ENCODE measurements at places on chromosomes 1 and 21. TPM values are rescaled to one million over a fixed set of nuclear protein-coding genes. Genes with fewer than 3 reads are reported as not detected.

The YIPF1 gene
- 17.5 TPM for total RNA-seq

The SIKE1 gene
- total RNA-seq = 26.9 TPM

The ZNF678 gene
- total RNA-seq = 2.7 TPM

DNA sequence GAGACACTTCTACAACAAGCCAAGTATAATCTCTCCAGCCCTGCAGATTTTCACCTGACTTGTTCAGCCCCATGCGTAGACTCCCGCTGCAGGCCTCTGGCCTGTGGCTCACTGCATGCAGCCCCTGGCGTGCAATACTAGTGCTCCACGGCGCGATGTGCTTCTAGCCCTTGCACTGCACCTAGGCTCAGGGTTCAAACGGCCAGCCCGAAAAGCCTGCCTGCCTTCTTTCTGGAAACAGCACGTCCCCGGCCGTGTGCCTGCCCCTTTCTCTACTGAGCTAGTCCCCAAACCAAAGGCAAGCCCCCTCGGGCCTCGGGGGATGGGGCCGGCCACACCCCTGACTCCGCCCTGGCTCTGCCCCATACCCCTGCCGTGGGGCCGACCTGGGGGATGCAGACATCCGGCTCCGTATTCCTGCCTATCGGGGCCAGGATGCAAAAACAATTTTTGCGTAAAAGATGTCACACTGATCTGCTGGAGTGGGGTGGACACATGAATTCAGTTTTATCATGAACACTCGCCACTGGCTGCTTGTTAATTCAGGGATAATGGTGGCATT, 26.3 kb upstream of the TRAPPC10 start:
- DNase-seq = no peak

DNA sequence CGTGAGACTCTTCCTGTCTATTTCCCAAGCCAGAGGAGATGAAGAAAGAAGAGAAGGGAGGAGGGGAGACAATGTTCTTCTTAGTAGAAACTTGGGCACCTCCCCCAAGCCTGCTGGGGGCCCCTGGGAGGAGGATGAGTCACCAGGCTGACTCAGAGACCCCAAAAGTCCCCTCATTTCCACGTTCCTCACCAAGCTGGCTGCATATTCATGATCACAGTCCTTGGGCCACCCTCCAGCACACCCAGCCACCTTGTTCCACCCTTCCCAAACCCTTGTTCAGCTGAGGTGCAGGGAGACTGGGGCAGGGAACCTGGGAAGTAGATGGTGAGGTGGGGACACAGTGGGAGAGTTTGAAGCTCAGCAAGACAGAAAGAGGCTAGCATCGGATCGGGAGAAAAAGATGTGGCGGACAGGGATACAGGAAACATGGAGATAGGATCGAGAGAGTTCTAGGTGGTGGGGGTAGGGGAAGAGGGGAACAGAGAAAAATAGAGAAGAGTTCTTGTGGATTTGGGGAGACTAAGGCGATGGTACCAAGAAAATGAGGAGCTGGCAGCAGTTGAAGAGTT, 712 bp downstream of the RAB13 start:
- peak; percentile 80 for DNase-seq

- DNase-seq = no peak
Observed at GRCh38 chr1:6691507-6691906, 10.1 kb downstream of the DNAJC11 start.

DNA sequence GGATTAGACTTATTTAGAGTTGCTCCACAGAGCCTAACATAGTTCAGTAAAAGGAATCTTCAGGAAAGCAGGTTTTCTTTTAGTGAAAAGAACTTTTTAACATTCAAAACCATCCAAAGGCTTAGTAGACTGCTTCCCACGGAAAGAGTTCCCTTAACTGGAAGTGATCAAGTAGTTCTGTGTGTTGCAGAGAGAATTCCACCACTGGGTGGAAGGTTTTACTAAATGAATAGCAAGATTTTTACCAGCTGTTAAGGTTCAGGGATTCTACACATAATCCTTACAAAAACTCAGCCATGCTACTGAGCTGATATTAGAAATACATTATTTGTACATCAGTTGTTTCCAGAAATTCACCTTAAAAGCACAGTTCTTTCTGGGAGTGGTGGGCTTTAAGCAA, 119.7 kb downstream of the GDAP2 start:
- DNase-seq = no peak

DNA sequence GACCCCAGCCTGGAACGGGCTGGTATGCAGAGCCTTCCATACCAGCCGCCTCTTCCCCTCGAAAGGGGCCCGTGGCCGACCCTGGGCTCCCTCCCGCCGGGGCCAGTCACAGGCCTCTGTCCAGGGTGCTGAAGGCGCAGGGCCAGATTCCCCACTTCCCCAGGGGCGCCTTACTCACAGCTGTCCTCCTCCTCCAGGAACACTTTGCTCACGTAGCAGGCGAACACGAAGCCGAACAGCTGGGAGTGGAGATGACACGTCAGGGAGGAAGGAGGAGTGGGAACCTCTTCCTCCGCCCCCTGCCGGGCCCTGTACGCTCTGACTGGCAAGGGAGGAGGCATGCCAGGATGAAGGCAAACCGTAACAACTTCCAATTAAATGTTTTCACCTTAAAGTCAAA, 57.3 kb downstream of the NKAIN1 start:
- DNase-seq = peak; percentile 78

- no peak for DNase-seq
Observed at GRCh38 chr1:113147073-113147625, 74.2 kb downstream of the LRIG2 start.

DNA sequence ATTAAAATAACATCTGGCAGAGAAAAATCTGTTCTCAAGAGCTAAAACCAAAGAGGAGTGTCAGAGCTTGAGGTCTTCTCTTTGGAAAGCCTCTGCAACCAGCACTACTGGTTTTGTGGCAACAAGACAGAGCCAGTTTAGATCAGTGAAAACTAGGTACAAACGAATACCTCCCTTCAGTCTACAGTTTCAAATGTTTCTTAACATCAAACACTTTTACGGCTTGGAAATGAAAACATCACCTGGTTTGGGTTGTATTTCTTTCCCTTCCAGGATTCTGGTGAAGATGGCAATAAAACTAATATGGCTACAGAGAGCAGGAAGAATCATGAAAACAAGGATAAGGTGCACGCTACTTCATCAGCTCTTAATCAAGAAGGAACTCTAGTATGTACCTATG, 339.4 kb upstream of the ESRRG start:
- no peak for DNase-seq

GRCh38 chr1:101158424-101158823, 78.4 kb upstream of the S1PR1 start:
- no peak for DNase-seq
